Glomerular endothelial cell (primary cell): ENCODE measurements at places on chromosomes 3 and 15. TPM values are rescaled to one million over a fixed set of nuclear protein-coding genes. Genes with fewer than 3 reads are reported as not detected.

ELL3 gene
- total RNA-seq = 2.1 and 3.6 TPM in 2 replicates

- DNase-seq = no peak
Observed at GRCh38 chr3:187805774-187806173, 60.5 kb upstream of the BCL6 start.

GRCh38 chr15:101437209-101437608 lies 52.3 kb downstream of the PCSK6 start:
- DNase-seq = no peak

DNA sequence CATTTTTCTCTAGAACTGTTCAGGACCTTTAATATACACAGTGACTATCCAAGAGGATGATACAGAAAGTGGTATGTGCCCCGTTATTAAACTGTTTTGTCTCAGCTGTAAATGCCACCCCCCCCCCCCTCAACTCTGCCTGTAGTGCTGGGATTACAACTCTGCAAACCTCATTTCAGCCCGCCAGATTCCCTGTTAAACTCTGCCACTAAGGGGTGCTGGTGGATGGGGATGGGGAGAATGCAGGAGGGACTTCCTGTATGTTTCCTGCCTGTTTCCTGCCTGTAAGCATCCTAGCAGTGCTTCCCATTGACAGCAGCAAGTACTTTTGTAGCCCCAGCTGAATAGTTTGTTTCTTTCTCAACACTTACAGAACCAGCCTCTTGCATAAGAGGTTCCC lies 301.7 kb upstream of the RORA start:
- no peak for DNase-seq

GRCh38 chr15:71791975-71792374 lies 18.4 kb upstream of the NR2E3 start:
- no peak for DNase-seq

DNA sequence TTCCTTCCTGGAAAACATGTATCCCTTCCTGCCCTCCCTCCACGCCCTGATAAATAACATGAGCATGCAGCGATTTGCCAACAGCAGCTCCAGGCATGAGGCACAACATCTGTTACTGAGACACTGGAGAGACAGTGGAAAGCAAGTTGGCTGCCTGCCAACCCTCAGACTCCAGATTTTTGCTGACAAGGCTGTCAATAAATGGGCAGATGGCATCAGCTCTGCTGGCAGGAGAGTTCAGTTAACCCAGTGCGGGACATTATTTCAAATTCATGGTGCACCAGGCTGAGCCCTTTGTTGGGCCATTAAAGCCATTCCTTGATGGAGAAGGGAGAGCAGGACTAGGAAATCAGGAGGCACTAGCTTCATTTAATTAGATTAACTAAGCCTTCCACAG lies 293.3 kb downstream of the MEX3B start:
- no peak for DNase-seq

DNA sequence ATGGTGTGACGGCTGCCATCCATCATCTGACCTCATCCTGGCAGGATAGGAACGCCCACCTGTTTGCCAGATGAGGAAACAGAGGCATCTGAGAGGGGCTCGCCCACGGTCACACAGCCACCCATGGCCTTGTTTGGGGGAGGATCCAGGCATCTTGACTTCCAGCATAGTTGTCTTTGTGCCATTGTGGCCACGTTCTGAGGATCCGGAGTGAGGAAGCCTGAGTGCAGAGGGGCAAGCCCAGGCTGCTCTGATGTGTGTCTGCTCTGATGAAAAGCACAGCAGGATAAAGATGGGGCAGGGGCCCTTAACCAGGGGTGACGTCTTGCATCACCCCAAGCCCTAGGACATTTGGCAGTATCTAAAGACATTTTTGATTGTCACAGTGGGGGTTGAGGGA lies 58.7 kb downstream of the FGD5 start:
- no peak for DNase-seq

GRCh38 chr3:195543500-195544229 lies 540 bp upstream of the PPP1R2 start:
- no peak for DNase-seq

- no peak for DNase-seq
Observed at GRCh38 chr3:85603378-85603777, 644.6 kb downstream of the CADM2 start.
